ENCODE measurements at places on chromosomes 7 and 10.

DNA sequence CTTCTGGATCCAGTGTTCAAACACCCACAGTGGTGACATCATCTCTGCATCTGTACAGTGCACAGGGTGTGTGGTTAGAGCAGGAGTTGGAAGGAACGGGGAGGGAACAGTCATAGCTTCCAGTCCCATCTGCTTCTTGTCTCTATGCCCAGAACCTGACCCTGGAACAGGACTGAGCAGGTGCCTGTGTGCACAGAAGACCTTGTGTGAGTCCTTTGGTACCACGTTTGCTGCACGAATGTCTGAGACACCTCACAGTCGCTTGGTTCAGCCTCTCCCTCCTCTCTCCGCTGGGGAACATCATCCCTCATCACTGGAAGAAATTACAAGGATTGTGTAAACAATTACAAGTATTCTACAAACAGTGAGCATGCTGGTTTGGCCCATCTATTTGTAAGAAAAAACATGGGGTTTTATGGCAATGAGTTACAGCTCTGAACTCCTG, 243.0 kb upstream of the KLF6 start:
- DNase-seq: no peak

DNA sequence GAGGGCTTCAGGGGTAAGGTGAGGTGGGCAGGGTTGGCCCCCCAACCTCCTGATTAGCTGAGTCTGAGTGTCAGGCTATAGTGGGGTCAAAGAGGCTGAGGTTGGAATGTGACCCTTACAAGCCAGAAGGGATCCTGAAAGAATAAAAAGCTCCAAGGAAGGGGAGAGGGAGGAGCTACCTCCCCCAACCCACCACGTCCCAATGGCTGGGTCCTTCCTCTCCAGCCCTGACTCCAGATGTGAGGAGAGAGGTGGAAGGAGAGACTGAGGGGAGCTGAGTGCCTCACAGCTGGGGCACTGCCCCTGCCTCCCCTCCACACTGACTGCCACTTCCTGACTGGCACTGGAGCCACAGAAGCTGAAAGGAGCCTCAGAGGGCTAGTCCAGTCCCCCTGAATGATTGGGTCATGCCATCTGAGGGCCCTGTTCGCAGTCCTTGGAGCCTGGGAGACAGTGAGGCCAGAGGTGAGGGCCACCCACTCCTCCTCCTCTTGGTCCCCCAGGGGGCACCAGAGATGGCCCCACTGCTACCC, 20.6 kb downstream of the IMPDH1 start:
- DNase-seq: no peak

DNA sequence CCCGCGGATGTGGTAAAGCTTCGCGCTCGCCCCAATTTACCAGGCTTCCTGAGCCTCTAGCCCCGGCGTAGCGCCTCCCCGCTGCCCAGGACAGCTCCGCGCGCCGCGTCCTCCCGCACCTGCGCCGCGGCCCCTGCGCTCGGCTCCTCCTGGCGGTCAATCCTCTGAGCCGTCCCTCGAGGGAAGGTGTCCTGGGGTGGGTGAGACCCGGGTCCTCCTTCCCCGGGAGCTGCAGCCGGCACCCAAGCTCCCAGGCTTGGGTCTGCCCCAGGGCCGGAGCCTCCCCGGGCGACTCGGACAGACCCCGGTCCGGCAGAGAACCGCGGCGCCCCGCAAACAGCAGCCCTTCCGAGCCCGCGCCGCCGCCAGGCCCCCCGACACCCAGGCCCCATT, 512 bp downstream of the OSBPL3 start:
- peak; percentile 64 for DNase-seq

- DNase-seq: no peak
These were observed 49.9 kb downstream of the PWWP2B start for GRCh38 chr10:132446661-132447445.

- no peak for DNase-seq
These were observed 31.6 kb upstream of the PBLD start for GRCh38 chr10:68364101-68364886.
